ENCODE measurements at places on chromosomes 13 and 19. TPM values are rescaled to one million over a fixed set of nuclear protein-coding genes. Genes with fewer than 3 reads are reported as not detected.

The INSL3 gene
- total RNA-seq: not detected

The OR10H1 gene
- total RNA-seq: 0.10 TPM

DNA sequence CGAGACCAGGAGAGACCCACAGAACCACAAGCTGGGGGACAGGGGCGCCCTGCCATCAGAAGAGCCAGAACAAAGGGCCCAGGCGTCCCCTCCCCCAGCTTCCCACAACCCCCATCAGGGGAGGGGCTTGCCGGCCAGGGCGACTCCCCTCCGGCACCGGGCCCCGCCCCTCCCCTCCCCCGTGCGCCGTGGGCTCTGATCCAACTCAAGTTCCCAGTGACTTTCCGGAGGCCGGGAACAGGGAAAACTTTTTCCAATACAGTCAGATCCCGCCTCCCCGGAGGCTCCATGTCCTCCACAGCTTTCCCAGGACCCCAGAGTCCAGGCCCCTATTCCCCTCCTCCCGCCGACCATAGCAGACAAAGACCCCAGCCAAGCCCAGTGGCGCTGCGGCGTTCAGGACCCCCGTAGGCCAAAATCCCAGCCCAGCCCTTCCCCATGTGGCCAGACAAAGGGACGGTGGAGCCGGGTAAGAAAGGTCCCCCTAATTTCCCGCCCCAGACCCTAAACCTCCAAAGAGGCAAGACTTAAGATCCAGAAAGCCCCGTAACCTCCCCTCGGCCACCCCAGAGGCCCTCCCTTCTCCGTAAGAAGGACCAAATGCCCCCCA lies 673 bp downstream of the TEAD2 start:
- peak; percentile 82 for DNase-seq

- DNase-seq: no peak
Measured at GRCh38 chr19:45245334-45245787, at the start of gene EXOC3L2. TSS of gene EXOC3L2 (minus strand) at chr19:45245407. CDS start at chr19:45239045, 6,362 bp downstream.

DNA sequence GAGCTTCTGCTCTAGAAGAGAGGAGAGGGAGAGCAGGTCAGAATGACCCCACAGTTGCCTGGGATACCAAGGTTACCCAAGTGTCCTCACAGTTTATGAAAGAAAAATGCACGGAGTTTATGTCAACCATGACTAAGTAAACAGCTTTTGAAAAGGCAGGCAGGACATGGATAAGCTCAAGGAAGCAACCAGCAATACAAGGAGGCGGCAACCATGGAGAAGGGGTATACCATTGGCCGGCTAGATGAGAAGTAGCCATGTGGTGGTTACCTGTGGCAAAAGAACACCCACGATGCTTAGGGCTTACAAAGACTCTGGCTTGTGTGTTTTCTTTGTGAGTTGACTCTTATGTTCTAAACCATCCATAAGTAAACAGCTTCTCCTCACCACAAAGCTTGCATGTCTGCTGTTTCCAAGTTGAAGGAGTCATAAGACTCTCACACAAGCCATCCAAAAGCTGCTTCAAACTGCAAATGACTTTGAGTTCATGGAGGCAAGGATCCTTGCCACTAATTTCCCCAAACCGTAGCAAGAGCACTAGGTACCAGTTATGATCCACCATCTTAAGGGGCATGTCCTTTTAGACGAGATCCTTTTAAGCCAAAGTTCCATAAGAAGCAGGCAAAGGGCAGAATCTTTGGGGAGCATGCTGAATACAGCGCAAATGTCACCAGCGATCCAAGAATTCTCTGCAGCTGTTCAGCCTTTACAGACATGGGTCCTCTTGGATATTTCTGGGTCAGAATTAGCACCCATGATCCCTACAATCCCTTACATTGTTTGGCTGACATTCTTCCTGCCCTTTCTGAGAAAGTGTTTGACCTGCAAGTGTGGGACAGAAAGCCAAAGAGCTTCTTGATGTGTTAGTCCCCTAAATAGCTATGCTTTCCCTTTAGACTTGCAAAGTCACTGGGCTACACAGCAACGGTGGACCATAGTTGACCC lies 74.8 kb upstream of the IPO5 start:
- DNase-seq: no peak
